ENCODE measurements at places on chromosomes 1 and 21.

DNA sequence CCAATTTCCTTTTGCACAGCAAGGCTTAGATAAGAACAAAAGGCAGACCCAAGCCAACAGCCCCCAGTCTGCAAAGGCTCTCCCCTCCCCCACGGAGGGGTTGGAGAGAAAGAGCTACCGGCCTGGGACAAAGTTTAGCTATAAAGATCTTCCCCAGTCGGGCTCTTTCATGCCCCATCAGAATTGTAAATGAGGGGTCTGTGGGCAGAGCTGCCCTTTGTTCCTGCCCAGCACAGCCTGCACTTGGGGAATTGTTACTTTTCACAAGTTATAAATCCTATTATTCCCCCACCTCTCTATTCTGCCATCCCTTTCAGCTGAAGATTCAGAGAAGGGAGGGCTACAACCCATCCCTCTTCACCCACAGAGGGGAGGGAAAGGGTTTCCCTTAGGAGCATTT lies 3.5 kb downstream of the MYCL start:
- no peak for DNase-seq

DNA sequence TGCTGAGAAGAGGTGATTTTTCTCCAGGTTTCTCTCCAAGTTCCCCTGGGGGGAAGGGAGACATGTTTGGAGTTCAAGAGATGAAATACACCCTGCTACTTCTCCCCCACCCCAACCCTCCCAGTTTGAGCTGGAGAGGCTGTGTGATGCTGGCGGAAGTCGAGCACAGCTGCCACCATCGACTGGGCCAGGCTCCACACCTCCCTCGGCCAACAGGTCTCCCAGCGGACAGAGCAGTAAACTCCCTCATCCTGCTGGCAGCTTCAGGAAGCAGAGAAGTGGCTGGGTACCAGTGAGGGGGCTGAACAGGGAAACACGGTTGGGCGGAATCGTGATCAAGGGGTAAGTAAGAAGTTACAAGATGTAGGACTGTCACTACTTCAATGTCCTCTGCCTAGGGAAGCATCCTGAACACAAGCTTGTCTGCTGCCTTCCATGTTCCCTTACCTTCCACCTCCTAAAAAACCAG lies 6.6 kb upstream of the NHLH1 start:
- no peak for DNase-seq

GRCh38 chr1:190376044-190376443 lies 101.6 kb downstream of the BRINP3 start:
- no peak for DNase-seq

DNA sequence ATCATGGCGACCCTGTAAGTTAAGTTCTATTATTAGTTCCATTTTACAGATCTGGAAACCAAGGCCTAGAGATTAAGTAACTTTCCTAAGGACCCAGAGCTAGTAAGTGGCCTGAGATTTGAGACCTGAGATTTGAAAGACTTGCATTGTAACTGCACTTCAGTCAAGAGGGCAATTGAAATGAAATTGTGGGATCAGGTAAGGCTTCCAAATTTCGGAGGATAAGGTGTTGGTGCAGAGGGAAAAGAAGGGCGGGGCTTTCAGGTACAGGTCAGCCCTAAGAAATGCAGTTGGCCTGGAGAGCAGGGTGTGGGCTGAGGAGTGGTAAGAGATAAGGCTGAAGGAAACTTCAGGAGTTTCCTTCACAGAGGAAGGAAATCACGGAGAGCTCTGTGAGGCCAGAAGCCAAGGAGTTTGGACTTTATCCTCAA lies 51.1 kb downstream of the SLC16A1 start:
- DNase-seq = no peak

GRCh38 chr1:17916702-17917101 lies 161.6 kb downstream of the ACTL8 start:
- DNase-seq = no peak

- no peak for DNase-seq
Observed at GRCh38 chr1:165678509-165678908, 19.9 kb downstream of the ALDH9A1 start.

DNA sequence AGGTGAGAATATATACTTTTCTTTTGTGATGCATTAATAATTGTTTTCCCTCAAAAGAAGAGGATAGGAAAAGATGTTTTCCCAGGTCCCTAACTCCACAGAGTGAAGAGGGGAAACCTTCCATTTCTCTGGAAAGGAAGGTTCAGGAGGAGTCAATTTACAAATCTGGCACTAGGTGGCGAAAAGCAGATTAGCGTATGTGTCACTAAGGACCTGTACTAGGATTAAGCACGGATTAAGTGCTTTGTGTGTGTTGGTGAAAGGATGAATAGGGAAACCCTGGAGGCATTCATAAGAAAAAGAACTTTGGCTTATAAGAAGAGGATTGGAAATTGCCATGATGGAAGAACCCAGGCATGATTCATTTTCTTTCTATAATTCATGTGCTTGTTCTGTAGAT lies 410.1 kb upstream of the PLXNA2 start:
- no peak for DNase-seq

DNA sequence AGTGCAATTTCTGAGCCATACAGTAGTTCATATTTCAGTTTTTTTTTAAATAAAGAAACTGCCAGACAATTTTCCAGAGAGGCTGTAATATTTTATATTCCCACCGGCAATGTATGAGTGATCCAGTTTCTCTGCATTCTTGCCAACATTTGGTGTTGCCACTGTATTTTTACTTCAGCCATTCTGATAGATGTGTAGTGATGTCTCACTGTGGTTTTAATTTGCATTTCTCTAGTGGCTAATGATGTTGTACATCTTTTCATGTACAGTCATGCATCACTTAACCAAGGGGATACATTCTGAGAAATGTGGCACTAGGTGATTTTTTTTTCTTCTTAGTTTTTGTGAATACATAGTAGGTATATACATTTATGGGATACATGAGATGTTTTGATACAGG lies 99.6 kb downstream of the CENPF start:
- no peak for DNase-seq

DNA sequence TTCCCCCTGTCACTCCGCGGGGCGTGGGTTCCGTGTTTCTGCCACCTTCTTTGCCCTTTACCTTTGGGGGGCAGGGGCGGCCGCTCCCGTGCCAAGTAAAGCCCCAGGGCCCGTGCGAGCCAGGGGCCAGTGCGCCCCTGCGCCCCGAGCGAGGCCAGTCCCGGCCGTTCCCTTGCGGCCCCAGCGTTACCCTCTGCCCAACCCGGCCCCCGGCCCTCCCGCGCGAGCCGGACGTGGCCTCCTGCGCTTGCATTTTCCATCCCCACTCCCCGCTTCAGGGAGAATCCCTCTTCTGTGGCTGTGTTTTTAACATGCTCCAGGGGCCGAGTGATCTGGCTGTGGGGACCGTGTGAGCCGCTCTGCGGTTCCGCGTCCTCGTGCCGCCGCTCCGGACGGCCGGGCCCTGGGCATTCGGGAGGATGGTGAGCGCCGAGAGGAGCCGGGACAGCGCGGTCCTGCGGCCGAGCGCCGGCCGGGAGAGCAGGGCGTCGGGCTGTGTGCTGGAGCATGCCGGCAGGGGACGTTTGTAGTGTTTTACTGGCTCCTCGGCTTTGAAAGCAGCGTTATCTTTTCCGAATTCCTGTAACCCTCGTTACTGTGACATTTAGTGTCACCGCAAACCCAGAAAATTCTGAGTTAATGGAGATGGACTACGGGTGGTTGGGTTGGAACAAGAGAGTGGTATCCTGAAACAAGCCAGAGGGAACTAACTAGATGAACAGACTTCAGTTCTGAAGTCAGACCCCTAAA lies 1.0 kb downstream of the GALNT2 start:
- DNase-seq = no peak

DNA sequence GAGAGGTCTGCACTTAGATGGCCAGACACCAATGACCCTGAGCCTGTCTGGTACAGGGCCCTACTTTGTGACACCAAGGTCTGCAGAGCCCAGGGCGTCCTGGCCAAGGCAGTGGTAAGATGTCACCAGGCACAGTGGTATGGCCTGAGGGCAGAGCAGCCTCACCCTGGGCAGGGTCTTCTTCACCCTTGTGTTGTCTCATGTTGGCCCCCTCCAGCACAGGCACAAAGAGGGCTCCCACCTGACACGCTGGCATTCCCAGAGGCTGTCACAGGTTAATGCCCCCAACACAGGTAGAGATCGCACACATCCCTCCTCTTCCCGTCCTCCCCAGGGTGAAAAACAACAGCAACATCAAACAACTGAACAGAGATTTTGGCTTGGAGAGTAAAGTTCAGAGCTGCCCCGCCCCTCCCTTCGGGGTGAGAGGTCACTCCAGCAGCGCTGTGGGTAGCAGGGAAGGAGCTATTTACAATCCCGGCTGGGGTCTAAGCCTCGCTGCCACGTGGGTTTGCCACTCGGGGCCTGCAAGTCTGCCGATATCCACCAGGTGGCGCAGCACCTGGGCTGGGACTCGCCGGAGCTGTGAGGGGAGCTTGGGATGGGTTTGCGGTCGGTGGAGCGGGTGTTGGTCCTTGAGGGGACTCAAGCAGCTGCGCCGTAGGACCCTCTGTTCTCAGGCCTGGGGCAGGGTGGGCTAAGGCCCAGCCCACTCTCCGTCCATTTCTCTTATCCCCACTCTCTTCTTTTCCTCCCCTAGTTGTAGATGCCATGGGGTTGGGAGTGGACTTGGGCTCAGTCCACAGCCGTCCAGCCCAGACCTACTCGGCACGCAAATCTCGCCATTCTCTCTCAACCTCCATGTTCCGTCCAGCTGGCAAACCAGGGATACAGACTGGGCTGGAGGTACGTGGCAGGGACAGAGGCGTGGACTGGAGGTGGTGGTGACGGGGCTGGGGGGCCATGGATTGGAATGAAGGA lies 12.7 kb downstream of the EFNA3 start:
- DNase-seq = peak; percentile 81

GRCh38 chr21:19026911-19027310 lies 623.3 kb upstream of the TMPRSS15 start:
- no peak for DNase-seq

DNA sequence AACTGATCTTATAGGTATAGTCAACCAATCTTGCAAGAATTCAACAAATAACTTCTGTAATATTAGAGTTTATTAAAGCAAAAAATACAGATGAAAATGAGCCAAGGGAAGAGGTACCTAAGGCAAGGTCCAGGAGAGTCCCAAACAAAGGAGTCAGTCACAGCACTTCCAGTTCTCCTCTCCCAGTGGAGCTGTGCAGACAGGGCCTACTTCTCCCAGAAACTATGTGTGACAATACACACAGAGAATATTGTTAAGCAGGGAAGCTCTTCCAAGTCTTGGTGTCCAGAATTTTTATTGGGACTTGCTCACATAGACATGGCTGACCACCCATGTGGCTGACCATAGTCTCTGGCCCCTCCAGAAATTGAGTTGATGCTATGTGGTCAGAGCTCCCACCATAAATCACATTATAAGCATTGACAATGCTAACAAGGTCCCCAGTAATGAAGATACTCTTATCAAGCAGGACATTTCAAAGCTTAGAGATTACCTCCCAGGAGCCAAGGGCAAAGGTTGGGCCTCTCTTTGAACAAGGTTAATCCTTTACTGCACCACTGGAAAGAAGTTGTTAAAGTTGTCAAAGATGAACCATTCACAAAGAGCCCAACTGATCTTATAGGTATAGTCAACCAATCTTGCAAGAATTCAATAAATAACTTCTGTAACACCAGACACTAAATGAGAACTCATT lies 3.5 kb upstream of the CD244 start:
- DNase-seq = no peak

DNA sequence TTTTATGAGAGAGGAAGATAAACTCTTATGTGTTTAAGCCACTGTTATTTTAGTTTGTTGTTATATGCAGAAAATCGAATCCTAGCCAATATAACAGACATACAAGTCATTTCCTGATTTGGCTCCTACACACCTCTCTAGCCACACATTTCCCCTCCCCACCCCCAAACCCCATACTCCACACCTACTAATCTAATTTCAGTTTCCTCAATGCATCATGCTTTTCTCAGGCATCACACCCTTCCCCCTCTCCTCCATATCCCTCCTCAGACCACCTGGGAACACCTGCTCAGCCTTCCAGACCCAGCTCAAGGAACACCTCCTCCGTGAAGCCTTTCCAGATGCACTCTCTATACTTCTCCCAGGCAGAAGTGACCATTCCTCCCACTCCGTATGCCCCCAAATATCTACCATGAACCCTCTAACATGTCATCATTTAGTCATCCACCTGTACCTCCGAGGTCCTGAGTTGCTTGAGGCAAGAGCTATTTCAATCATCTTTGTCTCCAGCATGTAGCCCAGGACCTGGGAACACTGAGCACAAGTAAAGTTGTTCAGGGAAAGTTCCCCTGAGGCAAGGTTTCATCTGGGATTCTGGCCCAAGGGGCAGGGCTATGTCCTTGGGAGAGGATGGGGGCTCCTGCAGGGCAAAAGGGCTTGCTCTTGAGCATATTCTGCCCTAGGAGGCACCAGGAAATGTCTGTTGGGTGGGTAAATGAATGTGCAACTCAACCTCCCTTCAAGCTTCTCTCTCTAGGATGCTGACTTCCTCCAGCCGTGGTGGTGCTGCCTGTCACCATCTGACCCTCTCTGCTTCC lies 126.8 kb downstream of the HIVEP3 start:
- no peak for DNase-seq
